ENCODE measurements at places on chromosomes 3 and 15.

DNA sequence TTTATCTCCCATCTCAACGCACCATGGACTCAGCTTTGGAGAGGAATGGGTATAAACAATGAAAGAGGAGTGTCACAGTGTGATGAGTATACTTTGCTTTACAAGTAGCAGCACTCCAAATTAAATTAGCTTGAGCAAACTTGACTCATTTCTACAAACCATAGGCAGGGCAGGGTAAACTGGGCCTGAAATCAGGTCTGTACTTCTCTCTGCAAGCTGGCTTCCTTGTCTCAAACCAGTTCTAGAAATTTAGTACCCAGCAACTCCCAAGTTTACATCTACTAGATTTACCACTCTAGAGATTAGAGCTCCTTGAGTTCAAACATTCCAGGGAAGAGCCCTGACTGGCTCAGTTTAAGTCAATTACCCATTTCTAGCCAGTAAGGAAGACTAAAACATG, 37.4 kb upstream of the NEO1 start:
- DNase-seq = no peak

DNA sequence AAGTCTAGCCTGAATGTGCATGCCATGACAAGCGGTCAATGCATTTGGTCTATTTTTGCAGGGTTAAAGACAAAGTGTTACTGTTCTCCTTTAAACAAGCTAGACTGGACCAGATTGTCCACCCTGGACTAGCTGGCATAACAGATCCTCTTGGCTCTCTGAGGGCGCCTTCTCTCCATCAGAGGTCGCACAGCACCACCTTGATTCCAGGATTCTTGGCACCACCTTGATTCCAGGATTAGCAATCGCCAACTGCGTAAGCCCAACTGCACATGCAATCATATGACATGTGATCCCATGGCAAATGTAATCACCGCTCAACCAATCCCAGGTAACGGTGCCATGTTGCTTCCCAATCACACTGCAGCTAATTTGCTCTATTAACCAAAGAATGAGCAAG, 98.6 kb downstream of the OXNAD1 start:
- no peak for DNase-seq

DNA sequence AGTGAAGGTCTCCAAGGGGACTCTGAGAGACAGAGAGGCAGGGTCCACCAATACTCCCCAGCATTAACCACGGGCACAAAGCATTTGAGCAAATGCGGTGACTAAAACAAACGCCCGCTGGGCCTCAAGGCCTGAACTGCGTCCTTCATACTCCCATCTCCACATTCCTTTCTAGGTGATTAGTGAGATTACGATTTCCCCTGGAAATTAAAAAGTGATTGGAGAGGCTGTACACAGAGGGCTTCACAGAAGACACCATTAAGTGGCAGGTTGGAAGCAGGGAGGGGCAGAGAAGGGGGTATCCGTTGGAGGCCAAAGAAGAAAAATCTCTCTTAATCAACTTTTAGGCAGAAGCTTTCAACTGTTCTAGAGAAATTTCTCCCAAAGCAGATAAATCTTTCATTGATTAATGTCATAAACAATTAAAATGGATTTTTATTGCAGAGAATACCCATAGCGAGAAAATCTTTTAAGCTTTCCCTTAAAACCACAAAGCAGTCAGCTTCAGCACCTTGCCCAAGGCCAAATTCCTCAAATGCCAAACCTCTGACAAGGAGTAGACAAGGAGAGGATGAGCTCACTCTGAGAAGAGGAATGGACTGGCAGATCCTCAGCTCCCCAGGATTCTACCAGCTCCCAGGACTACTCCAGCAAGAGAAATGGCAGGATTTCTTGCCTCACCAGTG, 38.2 kb downstream of the MB21D2 start:
- no peak for DNase-seq

GRCh38 chr15:67174864-67175573, 79.4 kb downstream of the AAGAB start:
- DNase-seq = no peak
